ENCODE measurements at places on chromosomes 2 and 18.

DNA sequence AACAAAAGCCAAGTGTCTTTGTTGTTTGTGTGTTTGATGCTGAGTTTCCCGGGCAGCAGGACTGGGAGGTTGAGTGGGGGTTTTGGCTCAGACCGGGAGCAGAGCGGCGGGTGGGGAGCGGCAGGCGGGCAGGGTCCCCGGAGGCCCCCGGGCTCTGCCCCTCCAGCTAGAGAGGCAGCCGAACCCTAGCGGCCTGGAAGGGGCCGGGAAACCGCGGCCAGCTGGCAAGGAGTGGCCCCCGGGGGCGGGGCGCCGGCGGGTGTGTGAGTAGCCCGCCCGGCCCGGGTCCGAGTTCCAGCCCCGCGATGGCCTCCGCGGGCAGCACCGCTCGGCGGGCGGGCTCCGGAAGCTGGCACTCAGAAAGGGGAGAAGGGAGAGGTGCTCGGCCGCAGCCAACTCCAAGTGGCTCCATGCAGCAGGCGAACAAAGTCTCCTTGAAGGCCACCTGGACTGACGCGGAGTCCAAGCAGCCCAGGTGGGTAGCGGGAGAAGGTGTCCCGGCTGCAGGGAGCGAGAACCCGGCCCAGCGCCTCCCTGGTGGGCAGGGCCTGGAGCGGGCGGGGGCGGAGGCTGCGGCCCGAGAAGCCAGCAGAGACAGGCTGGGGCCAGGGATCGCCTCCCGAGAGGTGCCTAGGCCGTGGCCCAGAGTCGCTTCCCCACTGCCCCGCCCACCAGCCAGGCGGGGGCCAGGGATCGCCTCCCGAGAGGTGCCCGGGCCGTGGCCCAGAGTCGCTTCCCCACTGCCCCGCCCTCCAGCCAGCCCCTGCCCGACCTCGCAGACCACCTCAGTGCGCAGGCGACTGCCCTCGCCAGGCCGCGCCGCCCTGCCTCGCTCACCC lies at the start of gene ANKRD53:
Gene ANKRD53 (plus strand): TSS at position 290 of the 839 bp plus-strand sequence. CDS start 16 bp downstream, at position 306.
- DNase-seq: no peak

- no peak for DNase-seq
Measured at GRCh38 chr2:230986520-230987136, 9.3 kb upstream of the SPATA3 start.

- DNase-seq: no peak
Measured at GRCh38 chr2:27369471-27370025, 590 bp downstream of the EIF2B4 start.

DNA sequence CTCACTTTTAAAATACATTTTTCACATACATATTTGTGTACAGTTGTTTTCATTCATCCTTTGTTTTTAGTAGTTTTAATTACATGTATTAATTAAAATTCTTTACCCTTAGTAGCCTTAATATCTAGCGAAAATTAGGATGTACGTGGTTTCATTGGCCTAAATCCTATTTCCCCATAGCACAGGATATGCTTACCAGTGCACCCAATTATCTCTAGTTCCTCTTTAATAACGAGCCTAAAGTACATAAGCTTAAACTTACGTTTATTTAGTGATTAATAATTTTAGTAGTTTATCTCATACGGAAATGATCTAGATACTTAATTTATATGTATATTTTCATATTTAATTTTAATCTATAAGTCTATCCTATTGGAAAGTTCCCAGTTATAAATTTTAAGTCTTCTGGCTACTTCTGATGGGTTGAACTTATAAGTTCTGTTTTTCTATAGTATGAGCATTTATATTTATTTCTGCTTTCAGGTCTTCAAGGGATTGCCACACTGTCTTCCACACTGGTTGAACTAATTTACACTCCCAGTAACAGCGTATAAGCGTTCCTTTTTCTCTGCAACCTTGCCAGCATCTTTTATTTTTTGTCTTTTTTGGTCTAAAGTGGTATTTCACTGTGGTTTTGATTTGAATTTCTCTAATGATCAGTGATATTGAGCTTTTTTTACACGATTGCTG lies 21.4 kb upstream of the RUFY4 start:
- no peak for DNase-seq

DNA sequence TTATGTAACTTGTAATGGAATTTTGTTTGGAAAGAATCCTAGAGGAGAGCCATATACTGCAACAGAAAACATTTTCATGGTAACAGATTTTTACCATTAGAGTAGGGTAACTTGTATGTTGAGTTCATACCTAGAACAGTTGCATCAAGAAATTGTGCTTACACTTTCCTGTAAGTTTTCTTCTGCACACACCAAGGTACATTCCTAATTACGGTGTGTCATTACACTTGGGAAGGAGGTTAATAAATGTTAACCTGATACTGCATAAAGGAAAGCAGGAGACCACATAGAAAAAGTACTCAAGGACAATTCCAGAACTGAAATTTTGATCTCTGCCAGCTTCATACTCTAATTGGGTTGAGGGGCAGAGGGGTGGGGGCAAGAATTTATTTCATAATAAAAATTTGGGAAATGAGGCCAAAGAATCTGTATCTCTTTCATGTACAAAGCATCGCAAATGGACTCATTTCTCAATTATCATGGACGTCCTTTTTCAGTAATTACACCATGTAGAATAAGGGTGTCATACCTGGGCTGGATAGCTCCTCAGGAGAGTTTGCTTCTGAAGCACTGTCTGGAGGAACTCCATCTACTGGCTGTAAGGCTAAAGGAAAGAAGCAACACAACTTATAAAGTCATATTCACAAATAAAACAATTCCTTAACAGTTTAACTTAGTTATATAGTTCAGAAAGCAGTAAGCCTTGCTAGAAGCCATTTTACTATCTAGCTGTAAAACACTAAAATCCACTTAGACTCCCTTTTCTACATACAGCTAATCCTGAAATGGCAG lies 82.8 kb upstream of the GRB14 start:
- DNase-seq: no peak

DNA sequence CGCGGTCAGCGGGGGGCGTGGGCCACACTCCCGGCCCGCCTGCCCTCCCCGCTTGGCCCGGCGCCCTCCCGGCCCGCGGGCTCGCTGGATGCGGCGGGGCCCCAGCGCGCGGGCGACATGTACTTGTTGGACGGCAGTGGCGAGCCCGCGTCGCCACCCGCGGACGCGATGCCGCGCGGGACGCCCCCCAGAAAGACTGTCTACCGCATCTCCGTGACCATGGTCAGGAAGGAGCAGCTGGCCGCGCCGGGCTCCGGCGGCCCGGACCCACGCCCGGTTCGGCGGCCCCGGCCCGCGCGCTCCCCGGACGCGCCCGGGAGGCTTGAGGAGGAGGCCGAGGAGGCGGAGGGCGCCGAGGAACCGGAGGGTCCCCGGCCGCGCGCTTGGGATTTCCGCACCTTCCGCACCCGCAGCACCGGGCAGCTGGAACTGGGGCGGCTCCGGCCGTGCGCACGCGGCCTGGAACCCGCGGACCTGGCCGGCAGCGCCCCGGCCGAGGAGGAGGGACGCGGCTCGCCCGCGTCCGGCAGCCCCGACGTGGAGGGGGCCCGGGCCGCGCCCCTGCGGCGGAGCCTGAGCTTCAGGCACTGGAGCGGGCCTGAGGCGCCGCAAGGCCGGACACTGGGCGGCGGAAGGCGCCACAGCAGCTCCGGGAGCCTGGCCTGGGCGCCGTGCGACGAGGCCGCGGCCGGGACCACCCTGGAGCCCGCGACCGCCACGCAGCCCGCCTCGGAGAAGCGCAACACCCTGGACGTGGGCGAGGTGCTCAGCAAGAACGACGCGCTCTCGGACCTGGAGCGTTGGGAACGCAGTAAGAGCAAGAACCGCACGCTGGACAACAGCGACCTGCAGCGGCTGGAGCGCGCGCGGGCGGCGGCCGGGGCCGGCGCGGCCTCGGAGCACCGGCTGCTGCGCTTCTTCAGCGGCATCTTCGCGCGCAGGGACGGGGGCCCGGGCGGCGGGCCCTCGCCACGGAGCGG lies 176.4 kb downstream of the AGAP1 start:
- DNase-seq: no peak

DNA sequence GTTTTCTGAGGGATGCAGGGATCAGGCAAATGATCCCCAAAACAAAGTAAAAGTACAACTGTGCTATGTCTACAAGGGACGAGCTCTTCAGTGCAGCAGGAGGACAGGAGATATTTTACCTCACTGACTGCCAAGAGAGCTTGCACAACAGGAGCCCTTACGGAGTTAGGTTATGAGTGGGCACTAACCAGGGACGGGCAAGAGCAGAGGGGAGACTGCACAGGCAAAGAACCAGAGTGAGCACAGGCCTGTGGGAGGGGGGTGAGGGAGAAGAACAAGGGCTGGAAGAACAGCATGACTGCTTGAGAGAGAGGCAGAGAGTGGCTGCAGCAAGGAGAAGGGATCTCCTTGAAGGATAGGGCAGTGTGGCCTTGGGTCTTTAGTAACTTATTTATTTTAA lies 101.1 kb upstream of the PID1 start:
- DNase-seq: no peak

All from stimulated activated CD8-positive, alpha-beta memory T cell treated with anti-CD3 and anti-CD28 coated beads, Interleukin-7, amount 100 ng/mL, for 1 hour (primary cell).